Suprapubic skin (tissue), 4 donors: ENCODE measurements at places on chromosomes 4 and X.

DNA sequence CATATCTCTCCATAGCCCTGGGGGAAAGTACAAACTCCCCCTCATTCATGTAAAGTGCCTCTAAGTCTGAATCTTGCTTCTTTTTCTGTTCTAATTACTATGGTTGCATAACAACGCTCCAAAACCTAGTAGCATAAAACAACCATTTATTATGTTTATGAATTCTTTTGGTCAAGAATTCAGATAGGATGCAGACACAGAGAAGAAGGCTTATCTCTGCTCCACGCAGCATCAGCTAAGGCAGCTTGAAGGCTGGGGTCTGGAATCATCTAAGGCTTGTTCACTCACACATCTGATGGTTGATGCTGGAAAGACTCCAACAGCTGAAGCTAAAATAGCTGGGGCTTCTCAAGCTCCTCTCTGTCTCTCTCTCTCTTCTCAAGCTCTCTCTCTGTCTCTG, 564.5 kb downstream of the ZNF674 start:
- H3K4me1 ChIP-seq = no peaks in the 10 kb centered on the region
- no peak overlapping the region for H3K4me3 ChIP-seq
- DNase-seq = no peak

DNA sequence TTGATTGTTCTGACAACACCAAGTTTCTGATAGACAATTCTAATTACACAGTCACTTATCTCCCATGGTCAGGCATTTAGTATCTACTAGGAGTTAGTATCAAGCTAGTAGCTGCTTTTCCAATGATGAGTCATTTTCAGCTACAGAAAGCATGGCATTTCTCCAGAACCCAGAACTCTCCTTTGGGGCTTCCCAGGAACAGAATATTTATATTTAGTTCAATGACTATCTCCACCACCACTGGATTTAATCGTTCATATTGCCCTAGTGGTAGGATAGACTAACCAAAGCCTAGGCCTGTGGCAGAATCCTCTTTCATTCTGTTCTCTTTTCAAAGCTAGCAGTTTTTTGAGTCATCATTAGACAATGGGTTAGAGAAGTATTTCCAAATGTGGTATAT, 569.4 kb downstream of the GABRG1 start:
- no peak overlapping the region for H3K27ac ChIP-seq
- no peaks in the 10 kb centered on the region for H3K4me1 ChIP-seq
- no peak for DNase-seq

- peak overlapping the region; percentile 32 for H3K27ac ChIP-seq
- H3K36me3 ChIP-seq = peaks cover 4% of the 10 kb centered on the region
- H3K4me3 ChIP-seq = no peak overlapping the region
- DNase-seq = no peak
Observed at GRCh38 chr4:2570551-2571222, 34.2 kb downstream of the FAM193A start.

DNA sequence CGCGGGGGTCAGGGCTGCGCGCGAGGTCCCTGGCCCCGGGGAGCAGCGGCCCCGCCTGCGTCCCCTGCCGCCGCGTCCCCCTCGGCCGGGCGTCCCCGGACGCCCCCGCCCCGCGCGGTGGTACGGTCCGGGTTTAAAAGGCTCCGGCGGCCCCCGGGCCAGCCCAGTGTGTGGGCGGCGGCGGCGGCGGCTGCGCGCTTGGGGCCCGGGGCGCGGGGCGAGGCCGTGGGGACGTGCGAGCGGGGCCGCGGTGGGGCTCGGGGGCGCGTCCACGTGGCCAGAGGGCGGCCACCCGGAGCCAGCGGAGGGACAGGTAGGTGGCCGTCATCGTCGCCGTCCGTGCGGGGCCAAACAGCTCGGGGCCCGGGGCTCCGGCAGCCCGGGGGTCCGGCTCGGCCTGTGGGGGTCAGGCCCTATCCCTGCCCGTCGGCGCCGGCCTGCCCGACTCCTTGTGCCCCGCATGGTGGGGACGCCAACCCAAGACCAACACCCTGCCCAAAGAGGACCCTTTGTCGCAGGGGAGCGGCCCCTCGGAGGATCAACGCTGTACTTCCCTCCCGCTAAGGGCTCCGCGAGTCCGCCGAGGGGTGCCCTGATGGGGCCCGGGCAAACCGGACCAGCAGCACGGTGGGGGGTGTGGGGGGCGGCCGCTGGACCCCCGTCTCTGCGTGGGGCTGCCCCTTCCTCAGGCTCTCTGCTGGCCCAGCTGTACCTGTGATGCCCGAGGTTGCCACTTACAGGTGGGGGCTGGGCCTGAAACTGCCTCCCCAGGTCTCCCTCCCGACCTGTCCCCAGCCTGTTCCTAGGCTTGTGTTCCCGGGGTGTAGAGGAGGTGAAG, at the start of gene PLXNA3:
Gene PLXNA3, plus strand, starts transcription at position 166 of the 838 bp plus-strand sequence. CDS start 1,903 bp downstream, outside the sequence.
- H3K27ac ChIP-seq = peak within 1 kb of the TSS; percentile 34
- H3K27me3 ChIP-seq = no peaks in the 10 kb centered on the region
- peaks cover 20% of the 10 kb centered on the region for H3K4me1 ChIP-seq

- H3K27me3 ChIP-seq = no peaks in the 10 kb centered on the region
- no peak for DNase-seq
- no peaks in the 10 kb centered on the region for H3K4me1 ChIP-seq
- no peak overlapping the region for H3K27ac ChIP-seq
- no peak overlapping the region for H3K4me3 ChIP-seq
Observed at GRCh38 chrX:16963216-16963615, 16.8 kb downstream of the REPS2 start.

DNA sequence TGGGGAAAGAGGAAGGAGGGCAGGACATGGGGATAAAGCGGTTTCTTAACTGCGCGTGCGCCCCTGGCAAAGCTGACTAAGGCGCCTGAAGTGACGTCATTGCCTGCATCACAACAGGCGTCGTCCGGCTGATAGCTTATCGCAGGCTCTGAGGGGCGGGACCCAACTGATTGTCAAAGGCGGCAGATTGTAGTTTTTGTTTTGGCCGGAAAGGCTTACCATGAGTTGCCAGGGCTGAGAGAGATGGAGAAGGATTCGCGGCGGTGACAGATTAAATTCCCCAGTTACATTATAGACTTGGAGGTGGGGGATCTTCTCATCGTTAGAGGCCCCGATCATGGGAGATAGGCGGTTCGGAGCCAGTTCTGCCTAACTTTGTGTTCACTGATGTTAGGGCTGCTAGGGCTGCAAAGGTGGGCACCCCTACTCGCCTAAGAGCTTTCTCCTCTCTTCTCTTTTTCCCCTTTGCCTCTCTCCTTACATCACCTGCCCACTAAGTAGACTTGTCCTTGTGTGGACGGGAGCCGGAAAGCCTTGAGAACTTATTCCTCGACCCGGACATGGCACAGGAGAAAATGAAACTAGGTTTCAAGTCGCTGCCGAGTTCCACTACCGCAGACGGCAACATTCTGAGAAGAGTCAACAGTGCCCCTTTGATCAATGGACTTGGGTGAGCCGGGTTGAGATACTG, 148.9 kb upstream of the PLAC1 start:
- peaks cover 2% of the 10 kb centered on the region for H3K4me1 ChIP-seq
- H3K36me3 ChIP-seq = no peaks in the 10 kb centered on the region
- H3K4me3 ChIP-seq = peak overlapping the region; percentile 60
- H3K27ac ChIP-seq = peak overlapping the region; percentile 68
- H3K27me3 ChIP-seq = no peaks in the 10 kb centered on the region

DNA sequence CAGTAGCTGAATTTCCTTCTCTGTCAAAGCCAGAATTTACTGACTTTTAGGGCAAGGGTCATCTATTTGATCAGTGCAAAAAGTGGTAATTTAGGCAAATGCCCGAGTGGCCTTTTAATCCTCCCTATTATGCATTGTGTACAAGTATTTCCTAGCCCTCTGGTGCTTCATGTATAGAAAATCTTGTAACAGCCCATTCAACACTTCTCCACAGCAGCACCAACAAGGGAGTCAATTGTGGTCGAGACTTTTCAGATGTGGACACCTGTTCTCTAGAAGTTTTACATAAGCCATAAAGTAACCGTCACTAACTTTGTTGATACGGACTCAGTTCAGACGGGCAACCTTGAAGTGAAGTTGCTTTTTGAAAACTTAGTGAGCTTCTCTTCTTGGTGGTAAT, 50.9 kb upstream of the FHDC1 start:
- DNase-seq = no peak
- H3K27ac ChIP-seq = no peak overlapping the region
- no peaks in the 10 kb centered on the region for H3K27me3 ChIP-seq
- H3K4me1 ChIP-seq = no peaks in the 10 kb centered on the region
- H3K4me3 ChIP-seq = no peak overlapping the region
- peaks cover 17% of the 10 kb centered on the region for H3K36me3 ChIP-seq

- peaks cover 4% of the 10 kb centered on the region for H3K27me3 ChIP-seq
- no peak overlapping the region for H3K27ac ChIP-seq
- no peak overlapping the region for H3K4me3 ChIP-seq
- no peaks in the 10 kb centered on the region for H3K36me3 ChIP-seq
Observed at GRCh38 chr4:163911891-163912290, 417.4 kb downstream of the TMA16 start.

- H3K27me3 ChIP-seq = peaks cover 2% of the 10 kb centered on the region
- no peaks in the 10 kb centered on the region for H3K4me1 ChIP-seq
- DNase-seq = no peak
- H3K36me3 ChIP-seq = no peaks in the 10 kb centered on the region
- H3K27ac ChIP-seq = no peak overlapping the region
Observed at GRCh38 chr4:121449416-121449815, 68.6 kb upstream of the QRFPR start.

- no peaks in the 10 kb centered on the region for H3K36me3 ChIP-seq
- no peak overlapping the region for H3K27ac ChIP-seq
- no peaks in the 10 kb centered on the region for H3K27me3 ChIP-seq
- no peak for DNase-seq
- peaks cover 14% of the 10 kb centered on the region for H3K4me1 ChIP-seq
- H3K4me3 ChIP-seq = no peak overlapping the region
Observed at GRCh38 chr4:13921805-13922204, 294.3 kb upstream of the BOD1L1 start.

GRCh38 chrX:154486396-154487207, at the start of gene UBL4A:
TSS of gene UBL4A (minus strand) at chrX:154486615. CDS start at chrX:154486584, 31 bp downstream.
- peak within 1 kb of the TSS; percentile 83 for H3K27ac ChIP-seq
- no peak for DNase-seq
- no peaks in the 10 kb centered on the region for H3K36me3 ChIP-seq
- peaks cover 32% of the 10 kb centered on the region for H3K4me1 ChIP-seq

DNA sequence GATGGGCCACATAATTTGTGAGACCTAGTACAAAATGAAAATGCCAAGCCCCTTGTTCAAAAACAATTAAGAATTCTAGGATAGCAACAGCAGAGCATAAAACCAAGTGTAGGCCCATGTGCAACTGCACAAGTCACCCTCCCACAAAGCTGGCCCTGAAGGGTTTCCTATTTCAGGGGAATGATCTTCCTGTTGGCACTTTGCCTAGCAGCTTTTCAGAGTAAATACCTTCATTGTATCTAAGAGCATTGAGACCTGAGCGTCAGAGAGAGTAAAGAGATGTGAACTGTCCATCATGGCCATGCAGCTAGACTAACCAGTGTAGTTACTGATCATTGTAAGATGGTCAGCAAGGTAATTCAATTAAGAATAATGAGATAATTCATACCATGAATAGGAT, 113.6 kb downstream of the CNKSR2 start:
- no peak overlapping the region for H3K27ac ChIP-seq
- H3K27me3 ChIP-seq = no peaks in the 10 kb centered on the region
- no peaks in the 10 kb centered on the region for H3K4me1 ChIP-seq
- H3K36me3 ChIP-seq = no peaks in the 10 kb centered on the region
- no peak for DNase-seq

GRCh38 chrX:31480696-31481095, 408.9 kb upstream of the FTHL17 start:
- H3K27me3 ChIP-seq = no peaks in the 10 kb centered on the region
- no peak for DNase-seq
- no peaks in the 10 kb centered on the region for H3K36me3 ChIP-seq

GRCh38 chr4:84672177-84672576, 89.2 kb downstream of the CDS1 start:
- DNase-seq = no peak
- no peak overlapping the region for H3K4me3 ChIP-seq
- H3K4me1 ChIP-seq = no peaks in the 10 kb centered on the region
- no peaks in the 10 kb centered on the region for H3K27me3 ChIP-seq
- no peak overlapping the region for H3K27ac ChIP-seq

DNA sequence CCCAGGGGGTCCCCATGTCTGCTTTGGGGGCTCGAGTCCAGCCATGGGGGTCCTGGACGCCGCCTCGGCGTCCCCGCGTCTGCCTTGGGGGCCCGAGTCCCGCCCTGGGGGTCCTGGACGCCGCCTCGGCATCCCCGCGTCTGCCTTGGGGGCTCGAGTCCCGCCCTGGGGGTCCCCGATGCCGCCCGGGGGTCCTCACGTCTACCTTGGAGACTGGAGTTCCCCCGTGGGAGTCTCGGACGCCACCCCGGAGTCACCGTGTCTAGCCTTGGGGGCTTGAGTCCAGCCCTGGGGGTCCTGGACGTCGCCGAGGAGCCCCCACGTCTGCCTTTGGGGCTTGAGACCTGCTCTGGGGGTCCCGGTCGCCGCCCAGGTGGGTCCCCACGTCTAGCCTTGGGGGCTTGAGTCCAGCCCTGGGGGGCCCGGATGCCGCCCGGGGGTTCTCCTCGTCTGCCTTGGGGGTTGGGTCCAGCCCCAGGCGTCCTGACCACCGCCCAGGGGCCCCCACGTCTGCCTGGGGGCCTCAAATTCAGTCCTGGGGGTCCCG, 1.1 kb upstream of the GTPBP6 start:
- DNase-seq = peak; percentile 82
- peaks cover 5% of the 10 kb centered on the region for H3K27me3 ChIP-seq
- peak overlapping the region; percentile 98 for H3K4me3 ChIP-seq
- H3K36me3 ChIP-seq = peaks cover 17% of the 10 kb centered on the region
- peak overlapping the region; percentile 99 for H3K27ac ChIP-seq

DNA sequence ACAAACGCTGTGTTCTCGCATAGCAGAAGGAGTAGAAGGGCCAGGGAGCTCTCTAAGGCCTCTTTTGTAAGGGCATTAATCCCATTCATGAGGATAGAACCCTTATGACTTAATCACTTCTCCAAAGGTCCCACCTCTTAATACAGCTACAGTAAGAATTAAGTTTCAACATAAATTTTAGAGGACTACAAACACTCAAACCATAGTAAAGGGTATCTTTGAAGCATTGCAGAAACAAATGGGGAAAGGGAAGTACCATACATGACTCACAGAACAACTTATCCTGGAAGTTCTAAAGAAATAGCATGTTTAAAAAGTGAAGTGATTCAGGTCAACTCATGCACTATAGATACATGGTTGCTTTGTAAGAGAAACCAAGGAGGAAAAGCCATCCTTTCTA, 680.8 kb downstream of the RPA4 start:
- H3K27me3 ChIP-seq = no peaks in the 10 kb centered on the region
- no peak for DNase-seq
- H3K4me3 ChIP-seq = no peak overlapping the region
- no peaks in the 10 kb centered on the region for H3K36me3 ChIP-seq

DNA sequence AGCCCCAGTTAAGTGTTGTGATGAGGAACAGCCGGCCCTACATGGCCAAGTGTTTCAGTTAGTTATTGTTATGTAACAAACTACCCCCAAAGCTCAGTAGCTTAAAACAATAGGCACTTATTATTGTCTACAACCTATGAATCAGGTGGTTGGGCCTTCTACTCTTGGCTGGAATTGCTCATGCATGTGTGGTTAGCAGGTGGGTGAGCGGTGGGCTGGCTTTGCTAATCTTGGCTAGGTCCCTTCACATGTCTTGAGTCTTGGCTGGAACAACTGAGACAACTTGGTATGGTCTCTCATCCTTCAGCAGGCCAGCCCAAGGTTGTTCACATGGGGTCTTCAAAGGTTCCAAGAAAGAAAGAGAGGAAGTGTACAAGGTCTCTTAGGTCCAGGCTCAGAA, 54.5 kb upstream of the CHRNA9 start:
- H3K36me3 ChIP-seq = no peaks in the 10 kb centered on the region
- no peaks in the 10 kb centered on the region for H3K27me3 ChIP-seq
- no peaks in the 10 kb centered on the region for H3K4me1 ChIP-seq
- H3K4me3 ChIP-seq = no peak overlapping the region
- DNase-seq = no peak
- no peak overlapping the region for H3K27ac ChIP-seq
